ENCODE measurements at places on chromosomes 6 and 20. TPM values are rescaled to one million over a fixed set of nuclear protein-coding genes. Genes with fewer than 3 reads are reported as not detected.

The ZKSCAN4 gene
- 4.8 TPM for total RNA-seq

The SLC17A2 gene
- total RNA-seq, result 0.10 TPM

The GNAS-AS1 gene
- 1.4 TPM for total RNA-seq

The MCCD1 gene
- not detected for total RNA-seq

The ENPP1 gene
- 1.2 TPM for total RNA-seq

The PACRG gene
- 0.36 TPM for total RNA-seq

The SLC22A16 gene
- total RNA-seq, result not detected

The PLTP gene
- 1.5 TPM for total RNA-seq

The EPB41L2 gene
- 17.7 TPM for total RNA-seq

The CDSN gene
- not detected for total RNA-seq

The GPX5 gene
- total RNA-seq, result not detected

The PGBD1 gene
- 1.7 TPM for total RNA-seq

The MYLK4 gene
- 0.10 TPM for total RNA-seq

The ZNF391 gene
- total RNA-seq, result 0.44 TPM

The RCAN2 gene
- total RNA-seq, result 0.44 TPM

The DYNLT2 gene
- total RNA-seq, result 2.2 TPM

The CBLN4 gene
- total RNA-seq, result not detected

The TJAP1 gene
- 48.2 TPM for total RNA-seq

The FOXF2 gene
- total RNA-seq, result not detected

The PFDN4 gene
- total RNA-seq, result 75.8 TPM

The CPXM1 gene
- total RNA-seq, result 0.76 TPM

The BHLHE23 gene
- total RNA-seq, result not detected

The CCR6 gene
- not detected for total RNA-seq

The SCUBE3 gene
- total RNA-seq, result not detected

The SDCBP2 gene
- total RNA-seq, result 2.2 TPM

The GJA10 gene
- not detected for total RNA-seq

The RAB44 gene
- 0.10 TPM for total RNA-seq

The FAM209B gene
- total RNA-seq, result 1.2 TPM

The SUMO4 gene
- 11.6 TPM for total RNA-seq

The PEX7 gene
- 3.7 TPM for total RNA-seq

The ZC2HC1B gene
- total RNA-seq, result 0.24 TPM

The CLPSL2 gene
- total RNA-seq, result not detected

The CLDN20 gene
- 0.29 TPM for total RNA-seq

Data from activated T-helper 1 cell treated with anti-CD3 and anti-CD28 coated beads, Interleukin-12 subunit alpha, Interleukin-12 subunit beta, Interleukin-2, Interleukin-4 antibody, amounts not matched to agents 30 ng/mL and 10 ng/mL and 1 ng/mL, durations not matched to agents 14 hours and 24 hours and 36 hours (primary cell).